WTC11 (cell line): ENCODE measurements at places on chromosomes 7 and 10.

- H3K27ac ChIP-seq = no peak overlapping the region
- H3K4me1 ChIP-seq = no peaks in the 10 kb centered on the region
- DNase-seq = no peak
- H3K27me3 ChIP-seq = peaks cover 21% of the 10 kb centered on the region
- H3K36me3 ChIP-seq = peaks cover 22% of the 10 kb centered on the region
These were observed 15.6 kb upstream of the CHST3 start for GRCh38 chr10:71948496-71949067.

DNA sequence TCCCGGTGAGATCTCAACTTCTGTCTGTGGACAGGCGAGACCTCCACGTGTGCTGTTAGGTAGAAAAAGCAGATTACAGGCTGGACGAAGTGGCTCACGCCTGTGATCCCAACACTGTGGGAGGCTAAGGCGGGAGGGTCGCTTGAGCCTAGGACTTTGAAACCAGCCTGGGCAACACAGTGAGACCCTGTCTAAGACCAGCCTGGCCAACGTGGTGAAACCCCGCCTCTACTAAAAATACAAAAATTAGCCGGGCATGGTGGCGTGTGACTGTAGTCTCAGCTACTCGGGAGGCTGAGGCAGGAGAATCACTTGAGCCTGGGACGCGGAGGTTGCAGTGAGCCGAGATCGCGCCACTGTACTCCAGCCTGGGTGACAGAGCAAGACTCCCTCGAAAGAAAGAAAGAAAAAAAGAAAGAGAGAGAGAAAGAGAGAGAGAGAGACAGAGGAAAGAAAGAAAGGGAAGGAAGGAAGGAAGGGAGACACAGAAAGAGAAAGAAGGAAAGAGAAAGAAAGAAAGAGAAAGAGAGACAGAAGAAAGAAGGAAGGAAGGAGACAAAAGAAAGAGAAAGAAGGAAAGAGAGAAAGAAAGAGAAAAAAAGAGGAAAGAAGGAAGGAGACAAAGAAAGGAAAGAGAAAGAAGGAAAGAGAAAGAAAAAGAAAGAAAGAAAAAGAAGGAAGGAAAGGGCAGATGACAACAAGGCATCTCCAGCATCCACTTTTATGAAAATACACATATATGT is 29.6 kb upstream of the SUN1 start:
- no peak for DNase-seq
- no peak overlapping the region for H3K27ac ChIP-seq
- peaks cover 5% of the 10 kb centered on the region for H3K36me3 ChIP-seq
- H3K4me3 ChIP-seq = no peak overlapping the region
- no peaks in the 10 kb centered on the region; the same call in 1 of the 2 replicates for H3K27me3 ChIP-seq
- no peaks in the 10 kb centered on the region for H3K4me1 ChIP-seq

DNA sequence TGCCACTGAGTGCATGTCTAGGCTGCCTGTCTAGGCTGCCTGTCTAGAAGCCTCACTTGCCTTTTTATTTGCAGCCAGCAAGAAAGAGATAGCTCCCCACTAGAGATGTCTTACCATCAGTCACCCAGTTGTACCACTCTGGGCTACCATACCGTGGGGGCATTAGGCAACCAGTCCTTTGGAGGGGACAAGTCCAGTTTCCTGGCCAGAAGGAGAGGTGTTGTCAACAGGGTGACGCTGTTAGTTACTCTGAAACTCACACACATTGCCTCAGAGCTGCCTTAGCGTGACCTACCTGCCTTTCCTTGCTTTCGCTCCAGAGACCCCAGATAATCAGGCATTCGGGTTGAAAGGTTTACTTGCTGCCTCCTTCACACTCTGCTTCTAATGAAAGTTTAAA is 155.4 kb downstream of the CELF2 start:
- H3K4me1 ChIP-seq = peaks cover 6% of the 10 kb centered on the region
- H3K27ac ChIP-seq = no peak overlapping the region
- no peaks in the 10 kb centered on the region for H3K27me3 ChIP-seq
- no peak overlapping the region for H3K4me3 ChIP-seq
- no peak for DNase-seq
- H3K36me3 ChIP-seq = no peaks in the 10 kb centered on the region

GRCh38 chr7:37069336-37069735 is 345.0 kb upstream of the AOAH start:
- no peaks in the 10 kb centered on the region for H3K36me3 ChIP-seq
- no peak for DNase-seq
